Anterior cingulate cortex (tissue), 58 donors: ENCODE measurements at places on chromosomes 1 and 21.

DNA sequence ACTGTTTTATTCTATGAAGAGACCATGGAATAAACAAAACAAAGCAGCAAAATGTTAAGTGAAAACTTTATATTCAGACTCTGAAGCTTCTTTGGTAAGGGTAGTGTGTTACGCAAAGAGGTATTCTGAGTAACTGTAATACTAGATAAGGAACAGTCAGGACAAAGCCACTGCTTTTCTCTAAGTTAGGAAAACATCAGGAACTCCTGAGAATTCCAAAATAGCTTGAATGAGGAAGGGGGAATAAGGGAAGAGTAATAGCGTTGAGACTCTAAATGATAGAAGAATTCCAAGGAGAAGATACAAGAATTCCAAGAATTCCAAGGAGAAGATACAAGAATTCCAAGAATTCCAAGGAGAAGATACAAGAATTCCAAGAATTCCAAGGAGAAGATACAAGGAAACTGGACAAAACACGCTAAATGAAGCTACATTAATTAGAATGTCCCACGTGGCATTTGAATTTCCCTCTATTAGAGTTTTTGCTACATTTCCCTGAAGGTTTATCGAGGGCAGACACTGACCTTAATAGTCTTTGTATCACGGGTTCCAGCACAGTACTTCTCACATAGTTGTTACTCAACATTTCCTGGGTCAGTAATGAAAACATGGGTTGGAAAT, 71.5 kb downstream of the SMYD3 start:
- no peak for DNase-seq

DNA sequence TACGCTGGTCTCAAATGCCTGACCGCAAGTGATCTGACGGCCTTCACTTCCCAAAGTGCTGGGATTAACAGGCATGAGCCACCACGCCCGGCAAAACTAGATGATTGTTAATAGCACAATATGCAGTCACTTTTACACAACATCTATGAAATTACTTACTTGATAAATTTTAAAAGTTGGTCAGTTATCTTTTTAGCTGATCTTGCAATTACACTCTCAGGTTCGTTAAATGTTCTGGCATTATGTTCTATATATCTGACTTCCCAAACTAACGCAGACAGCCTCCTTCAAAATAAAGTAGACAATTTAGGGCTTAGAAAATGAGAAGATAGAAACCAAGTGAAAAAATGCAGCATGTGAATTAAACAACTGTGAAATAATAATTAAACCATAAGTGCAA, 31.8 kb upstream of the PSMG1 start:
- no peak for DNase-seq

GRCh38 chr1:31875636-31876236, 59.9 kb upstream of the SPOCD1 start:
- no peak for DNase-seq

- DNase-seq, result peak; percentile 7
These were observed 118.7 kb downstream of the GLIS1 start for GRCh38 chr1:53620061-53620855.

GRCh38 chr1:48807554-48808260, 31.0 kb upstream of the BEND5 start:
- DNase-seq, result no peak

DNA sequence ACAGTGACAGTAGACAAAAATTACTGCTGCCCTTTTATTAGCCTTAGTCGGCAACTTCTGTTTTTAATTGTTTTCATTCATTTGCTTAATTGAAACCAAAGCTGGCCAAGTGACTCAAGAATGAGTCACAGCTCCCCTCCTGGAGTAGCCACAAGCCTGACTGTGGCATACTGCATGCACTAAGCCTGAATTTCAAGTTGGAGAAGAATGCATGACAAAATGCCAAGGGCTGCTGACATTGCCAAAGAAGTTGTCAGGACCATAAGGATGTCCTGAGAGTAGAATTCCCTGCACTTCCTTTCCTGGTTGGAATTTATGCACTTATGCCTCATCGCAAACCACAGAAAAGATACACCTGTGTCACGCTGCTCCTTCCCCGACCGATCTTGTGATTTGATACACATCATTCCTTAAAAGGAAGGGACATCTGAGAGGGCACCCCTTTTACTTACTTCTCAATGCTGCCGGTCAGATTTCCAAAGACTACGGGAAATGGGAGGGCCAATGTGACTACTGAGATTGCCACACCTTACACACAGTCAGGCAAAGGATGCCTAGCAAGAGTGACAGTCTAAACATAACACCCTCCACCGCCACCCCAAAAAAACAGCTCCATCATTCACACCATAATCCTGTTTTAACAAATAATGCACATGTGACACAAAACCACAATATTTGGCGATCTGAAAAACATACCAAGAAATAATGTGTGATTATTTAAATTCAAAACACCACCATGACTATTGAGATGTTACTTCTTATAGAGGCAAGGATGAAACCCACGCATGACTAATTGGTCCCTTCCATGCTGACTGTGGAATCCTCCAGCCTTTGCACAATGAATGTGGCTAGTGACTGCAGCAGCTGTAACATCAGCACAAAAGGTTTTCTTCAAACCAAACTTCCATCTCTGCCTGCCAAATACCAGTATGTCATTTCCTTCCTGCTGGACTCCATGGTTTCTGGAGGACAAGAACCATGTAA, 28.2 kb downstream of the VAV3 start:
- no peak for DNase-seq

- DNase-seq, result no peak
These were observed 20.9 kb upstream of the CDCP2 start for GRCh38 chr1:54173681-54174080.

GRCh38 chr1:160167580-160167979, 16.2 kb downstream of the ATP1A4 start:
- DNase-seq, result no peak

DNA sequence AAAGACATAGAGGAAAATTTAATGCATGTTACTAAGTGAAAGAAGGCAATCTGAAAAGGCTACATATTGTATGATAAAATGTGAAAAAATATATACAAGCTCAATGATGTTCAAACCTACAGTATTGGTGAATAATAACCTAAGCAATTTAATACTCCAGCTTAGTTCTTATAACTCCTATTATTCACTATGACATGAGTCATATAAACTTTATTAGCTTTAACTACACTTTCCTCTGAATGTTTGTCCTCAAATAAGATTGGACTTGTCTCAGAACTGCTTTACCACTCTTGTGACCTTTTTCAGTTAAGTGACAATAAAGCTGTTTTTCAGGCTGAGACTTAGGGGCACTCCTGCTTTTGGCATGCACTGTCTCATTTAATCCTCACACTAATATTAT, 50.9 kb downstream of the CNST start:
- DNase-seq, result no peak

DNA sequence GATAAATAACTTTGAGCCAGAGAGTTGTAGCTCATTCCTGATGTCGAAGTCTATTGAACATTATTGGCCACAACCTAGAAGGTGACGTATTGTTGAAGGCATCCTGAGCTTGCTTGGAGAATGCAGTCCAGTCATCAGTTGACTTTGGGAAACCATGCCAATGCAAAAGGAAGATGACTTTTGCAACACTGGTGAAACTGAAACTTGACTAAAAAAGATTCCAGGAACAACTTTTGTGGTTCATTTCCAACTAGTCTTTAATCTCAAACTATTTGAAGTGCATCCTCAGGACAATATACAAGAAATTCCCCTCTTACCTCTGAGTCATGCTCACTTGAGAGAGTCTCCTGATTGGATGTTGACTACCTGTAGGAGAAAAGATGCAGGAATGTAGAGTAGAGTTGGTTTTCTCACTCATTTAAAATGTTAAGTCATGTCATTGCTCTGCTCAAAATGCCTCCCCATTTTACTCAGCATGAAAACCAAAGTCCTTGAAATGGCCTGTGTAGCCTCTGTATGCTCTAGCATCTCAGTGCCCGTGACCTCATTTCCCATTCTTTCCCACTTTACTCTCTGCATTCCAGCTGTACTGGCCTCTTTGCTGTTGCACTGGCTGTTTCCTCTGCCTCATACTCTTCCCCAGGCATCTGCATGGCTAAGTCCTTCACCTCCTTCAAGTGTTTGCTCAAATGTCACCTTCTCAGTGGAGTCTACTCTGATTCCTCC, 24.4 kb upstream of the LEPR start:
- no peak for DNase-seq

DNA sequence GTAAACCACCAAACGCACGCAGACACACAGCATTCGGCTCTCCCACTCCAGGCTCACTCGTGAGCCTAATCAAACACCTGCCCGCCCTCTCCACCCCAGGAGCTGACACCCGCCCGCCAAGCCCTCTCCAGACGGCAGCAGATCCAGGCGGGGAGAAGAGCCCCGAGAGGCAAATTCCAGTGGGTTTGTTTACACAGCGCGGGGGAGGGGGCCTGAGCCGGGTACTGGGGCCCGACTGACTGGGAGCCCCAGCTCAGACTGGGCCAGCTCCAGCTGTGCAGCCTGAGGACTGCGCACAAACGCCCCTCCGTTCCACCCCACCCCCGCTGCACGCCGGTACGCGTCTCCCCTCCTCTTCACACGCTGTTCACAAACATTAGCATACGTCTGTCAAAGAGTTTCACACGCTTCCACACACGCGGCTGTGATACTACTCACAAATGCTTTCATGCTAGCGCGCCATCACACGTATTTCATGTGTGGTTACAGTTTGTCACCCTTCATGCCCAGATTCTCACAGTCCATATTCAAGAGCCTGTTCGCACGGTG, 1.0 kb upstream of the EFNA1 start:
- DNase-seq, result peak; percentile 59

GRCh38 chr21:44571296-44571695, 2.2 kb upstream of the KRTAP10-4 start:
- DNase-seq, result no peak

- no peak for DNase-seq
These were observed 973.5 kb upstream of the B3GALT2 start for GRCh38 chr1:194159941-194160340.

- DNase-seq, result no peak
These were observed 118.3 kb downstream of the NUF2 start for GRCh38 chr1:163440090-163440489.

- no peak for DNase-seq
These were observed 17.4 kb downstream of the PTTG1IP start for GRCh38 chr21:44856131-44856530.

GRCh38 chr1:111302374-111302773, 11.7 kb downstream of the CHIA start:
- DNase-seq, result no peak

DNA sequence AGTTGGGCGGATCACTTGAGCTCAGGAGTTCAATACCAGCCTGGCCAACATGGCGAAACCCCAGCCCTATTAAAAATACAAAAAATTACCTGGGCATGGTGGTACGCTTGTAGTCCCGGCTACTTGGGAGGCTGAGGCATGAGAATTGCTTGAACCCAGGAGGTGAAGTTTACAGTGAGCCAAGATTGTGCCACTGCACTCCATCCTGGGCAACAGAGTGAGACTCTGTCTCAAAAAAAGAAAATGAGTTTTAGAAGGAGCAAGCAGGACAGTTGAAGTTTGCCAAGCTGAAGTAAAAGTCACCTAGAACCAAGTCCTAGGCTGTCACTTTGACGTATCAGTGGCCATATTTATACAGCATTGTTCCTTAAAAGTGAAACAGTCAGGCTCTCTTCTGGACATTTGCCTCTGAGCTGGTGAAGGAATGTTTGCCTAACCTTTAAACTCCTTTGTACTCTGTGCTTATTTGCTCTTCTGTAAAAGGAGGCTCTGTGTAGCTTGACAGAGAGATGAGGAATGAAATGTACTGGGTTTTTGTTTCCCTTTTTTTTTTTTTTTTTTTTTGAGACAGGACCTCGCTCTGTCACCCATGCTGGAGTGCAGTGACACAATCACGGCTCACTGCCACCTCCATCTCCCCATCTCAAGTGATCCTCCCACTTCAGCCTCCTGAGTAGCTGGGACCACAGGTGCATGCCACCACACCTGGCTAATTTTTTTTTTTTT, 2.8 kb downstream of the RAB4A start:
- DNase-seq, result no peak

GRCh38 chr1:243346016-243346415, 90.2 kb downstream of the SDCCAG8 start:
- no peak for DNase-seq

- no peak for DNase-seq
These were observed 140.8 kb upstream of the RAB4A start for GRCh38 chr1:229130028-229130668.

- DNase-seq, result peak; percentile 14
These were observed 83.6 kb downstream of the CAMTA1 start for GRCh38 chr1:6868660-6869380.

DNA sequence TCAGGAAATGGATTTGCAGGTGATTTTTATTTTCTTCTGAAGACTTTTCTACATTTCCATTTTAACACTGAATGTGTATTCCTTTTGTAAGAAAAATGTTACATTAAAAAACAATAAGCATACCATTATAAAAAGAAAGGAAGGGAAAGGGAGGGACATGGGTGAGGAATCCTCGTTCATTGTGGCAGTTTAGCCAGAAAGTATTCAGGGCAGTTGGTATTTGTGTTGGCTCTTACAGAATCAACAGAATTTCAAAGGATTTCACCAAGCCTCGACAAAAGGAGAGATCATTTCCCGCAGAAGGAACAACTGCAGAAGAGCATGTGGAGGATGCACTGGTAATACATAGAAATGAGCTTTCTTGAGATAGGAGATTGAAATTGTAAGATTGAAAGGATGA, 35.0 kb downstream of the PLD5 start:
- DNase-seq, result no peak

- DNase-seq, result no peak
These were observed 55.2 kb downstream of the IRF2BP2 start for GRCh38 chr1:234554698-234555311.

DNA sequence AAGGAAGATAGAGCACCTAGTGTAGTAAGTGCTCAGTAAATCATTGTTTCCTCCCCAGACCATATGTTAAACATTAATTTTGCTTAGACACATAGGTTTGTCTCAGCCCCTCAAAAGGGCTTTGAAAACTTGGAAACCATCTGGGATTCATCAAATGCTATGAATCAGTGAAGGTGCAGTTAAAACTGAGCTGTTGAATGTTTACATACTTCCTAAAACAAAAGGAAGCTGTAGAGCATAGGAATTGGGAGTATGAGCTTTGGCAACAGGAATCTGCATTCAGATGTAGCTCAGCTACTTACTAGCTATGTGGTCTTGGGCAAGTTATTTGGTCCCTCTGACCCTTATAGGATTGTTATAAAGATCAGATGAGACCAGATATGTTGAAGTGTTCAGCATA, 18.7 kb upstream of the PODN start:
- DNase-seq, result no peak

- no peak for DNase-seq
These were observed 39.8 kb downstream of the RIMS3 start for GRCh38 chr1:40625476-40626382.

- no peak for DNase-seq
These were observed 10.4 kb downstream of the NSL1 start for GRCh38 chr1:212781225-212781624.

- no peak for DNase-seq
These were observed 182.0 kb upstream of the CSF3R start for GRCh38 chr1:36664571-36665287.
